NK-92 treated with Interleukin-12 subunit alpha and Interleukin-12 subunit beta, amount 100 ng/mL, for 24 hours (cell line): ENCODE measurements at places on chromosomes 16 and 17.

- peak; percentile 81 for DNase-seq
Measured at GRCh38 chr17:42744283-42744805, 496 bp downstream of the EZH1 start.

DNA sequence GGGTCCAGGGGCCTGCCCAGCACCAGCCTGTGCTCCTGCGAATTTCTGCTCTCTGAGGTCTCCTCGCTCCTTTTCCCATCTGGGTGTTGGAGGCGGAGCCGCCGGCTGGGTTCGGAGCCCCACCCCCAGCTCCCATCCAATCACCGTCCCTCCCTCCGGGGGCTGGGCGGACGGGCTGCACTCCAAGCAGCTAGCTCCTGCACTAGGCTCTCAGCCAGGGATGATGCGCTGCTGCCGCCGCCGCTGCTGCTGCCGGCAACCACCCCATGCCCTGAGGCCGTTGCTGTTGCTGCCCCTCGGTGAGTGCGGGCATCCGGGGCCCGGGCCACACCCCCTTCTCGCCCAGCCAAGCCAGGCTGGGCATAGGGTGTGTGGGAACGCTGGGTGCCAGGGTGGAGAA is at the start of gene NRN1L:
Gene NRN1L, plus strand, starts transcription at position 202 of the 400 bp plus-strand sequence. Its CDS starts 19 bp downstream, at position 221.
- DNase-seq: no peak

DNA sequence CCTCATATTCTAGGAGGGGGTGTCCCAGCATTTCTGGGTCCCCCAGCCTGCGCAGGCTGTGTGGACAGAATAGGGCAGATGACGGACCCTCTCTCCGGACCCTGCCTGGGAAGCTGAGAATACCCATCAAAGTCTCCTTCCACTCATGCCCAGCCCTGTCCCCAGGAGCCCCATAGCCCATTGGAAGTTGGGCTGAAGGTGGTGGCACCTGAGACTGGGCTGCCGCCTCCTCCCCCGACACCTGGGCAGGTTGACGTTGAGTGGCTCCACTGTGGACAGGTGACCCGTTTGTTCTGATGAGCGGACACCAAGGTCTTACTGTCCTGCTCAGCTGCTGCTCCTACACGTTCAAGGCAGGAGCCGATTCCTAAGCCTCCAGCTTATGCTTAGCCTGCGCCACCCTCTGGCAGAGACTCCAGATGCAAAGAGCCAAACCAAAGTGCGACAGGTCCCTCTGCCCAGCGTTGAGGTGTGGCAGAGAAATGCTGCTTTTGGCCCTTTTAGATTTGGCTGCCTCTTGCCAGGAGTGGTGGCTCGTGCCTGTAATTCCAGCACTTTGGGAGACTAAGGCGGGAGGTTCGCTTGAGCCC is 11.6 kb downstream of the STH start:
- DNase-seq: no peak

- no peak for DNase-seq
Measured at GRCh38 chr17:11121341-11121985, 119.5 kb upstream of the SHISA6 start.

DNA sequence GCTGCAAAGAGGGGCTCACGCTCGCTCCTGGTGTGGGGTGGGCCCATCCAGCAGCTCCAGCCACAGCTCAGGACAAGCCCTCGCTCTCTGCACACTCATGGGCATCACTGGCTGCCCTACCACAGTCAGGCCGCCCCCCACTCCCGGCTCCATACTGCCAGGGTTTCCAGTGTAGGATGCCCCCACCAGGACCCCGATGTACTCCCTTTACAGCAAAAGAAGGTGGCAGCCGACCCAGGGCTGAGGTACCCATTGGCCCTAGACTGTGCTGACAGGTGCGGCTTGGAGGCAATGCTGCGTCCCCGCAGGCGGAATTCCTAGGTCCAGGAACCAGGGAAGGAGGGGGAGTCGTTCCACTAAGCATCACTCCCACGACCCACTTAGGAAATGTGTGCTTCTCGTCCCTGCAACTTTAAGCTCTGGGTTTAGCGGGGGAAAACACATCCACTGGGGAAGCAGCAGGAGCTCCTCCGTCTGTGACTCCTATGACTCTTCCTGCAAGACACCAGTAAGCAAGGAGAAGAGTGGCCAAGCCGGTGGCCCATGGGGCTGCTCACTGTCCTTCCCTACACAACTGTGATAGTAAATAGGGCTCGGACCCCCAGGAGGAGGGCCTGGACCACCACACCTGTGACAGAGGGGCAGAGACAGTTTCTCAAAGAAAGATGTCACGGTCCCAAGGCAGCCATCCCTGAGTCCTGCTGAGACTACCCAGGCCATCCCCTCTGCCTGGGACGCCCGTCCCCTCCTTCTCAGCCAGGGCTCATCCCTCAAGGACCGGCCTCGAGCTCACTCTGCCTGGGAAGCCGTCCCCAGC is 13.1 kb downstream of the CORO7 start:
- DNase-seq: no peak

DNA sequence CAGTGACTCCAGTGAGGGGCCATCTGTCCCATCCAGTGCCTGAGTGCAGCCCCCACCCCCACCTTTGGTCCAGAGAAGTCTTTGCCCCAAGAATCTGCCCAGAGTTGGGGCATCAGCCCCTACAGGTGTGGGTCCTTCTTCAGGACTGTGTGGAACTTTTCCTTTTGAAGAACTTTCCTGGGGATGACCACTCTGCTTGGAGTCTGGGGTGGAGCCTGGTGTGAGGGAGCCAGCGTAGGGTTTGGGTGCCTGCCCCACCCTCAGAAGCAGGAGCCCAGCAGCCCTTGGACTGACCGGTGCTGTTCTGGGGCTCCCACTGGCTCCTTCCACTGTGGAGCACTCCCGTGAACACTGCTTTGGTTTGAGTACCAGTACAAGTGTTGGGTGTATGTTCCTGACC is 19.3 kb downstream of the MPRIP start:
- no peak for DNase-seq

GRCh38 chr16:1137604-1138003 is 15.3 kb upstream of the CACNA1H start:
- no peak for DNase-seq

DNA sequence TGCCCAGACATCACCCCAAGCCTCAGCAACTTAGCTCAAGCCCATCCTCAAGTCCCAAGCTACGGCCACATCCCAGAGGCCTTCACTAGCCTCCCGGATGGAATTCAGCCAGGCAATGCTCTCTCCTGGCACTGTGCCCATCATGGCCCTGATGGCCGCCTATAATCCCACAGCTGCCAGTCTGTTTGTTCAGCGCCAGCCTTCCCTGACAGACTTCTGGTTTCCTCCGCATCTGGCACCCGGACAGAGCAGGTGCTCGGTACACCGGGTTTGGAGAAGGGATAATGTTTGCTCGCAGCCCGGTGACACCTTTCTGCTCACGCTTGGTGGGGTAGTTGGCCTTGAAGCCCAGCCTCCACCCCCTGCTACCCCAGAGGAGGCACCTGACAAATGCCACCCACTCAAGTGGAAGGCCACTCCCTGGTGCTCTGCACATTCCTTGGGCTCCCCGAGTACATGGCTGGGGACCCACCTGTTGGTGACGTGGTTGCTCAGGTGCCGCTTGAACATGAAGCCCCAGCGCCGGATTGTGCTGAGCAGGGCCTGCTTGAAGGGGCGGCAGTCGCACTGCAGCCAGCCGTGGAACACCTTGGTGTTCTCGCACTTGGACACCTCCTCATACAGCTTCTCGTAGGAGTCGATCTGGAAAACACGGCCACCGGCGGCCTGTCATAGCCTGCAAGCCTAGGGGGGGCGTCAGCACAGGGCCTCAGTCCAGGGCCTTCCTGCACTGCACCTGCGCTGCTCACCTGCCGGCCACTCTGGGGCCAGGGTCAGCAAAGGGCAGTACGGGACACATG is 47.1 kb downstream of the DNAH17 start:
- no peak for DNase-seq

- DNase-seq: no peak
Measured at GRCh38 chr16:67652578-67653127, 7.4 kb downstream of the ACD start.

- DNase-seq: no peak
Measured at GRCh38 chr17:80861892-80862291, 129.7 kb upstream of the CHMP6 start.

DNA sequence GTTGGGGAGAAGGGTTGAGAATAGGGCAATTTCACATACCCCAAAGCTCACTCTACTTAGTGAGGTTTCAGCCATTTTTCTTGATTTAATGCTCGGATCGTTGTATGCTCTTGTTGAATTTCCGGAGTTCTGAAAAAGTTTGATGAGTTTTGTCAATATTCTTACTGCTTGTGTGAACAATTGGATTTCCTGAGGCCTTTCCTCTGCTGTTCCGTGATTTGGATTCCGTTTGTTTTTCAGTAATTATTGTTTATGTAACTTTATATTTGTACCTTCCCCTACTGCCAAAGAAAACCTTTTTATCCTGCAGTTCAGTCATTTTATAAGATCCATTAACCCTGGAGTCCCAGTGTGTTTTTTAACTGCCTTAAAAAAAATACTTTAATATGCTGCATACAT is 62.9 kb downstream of the PHKB start:
- DNase-seq: no peak

DNA sequence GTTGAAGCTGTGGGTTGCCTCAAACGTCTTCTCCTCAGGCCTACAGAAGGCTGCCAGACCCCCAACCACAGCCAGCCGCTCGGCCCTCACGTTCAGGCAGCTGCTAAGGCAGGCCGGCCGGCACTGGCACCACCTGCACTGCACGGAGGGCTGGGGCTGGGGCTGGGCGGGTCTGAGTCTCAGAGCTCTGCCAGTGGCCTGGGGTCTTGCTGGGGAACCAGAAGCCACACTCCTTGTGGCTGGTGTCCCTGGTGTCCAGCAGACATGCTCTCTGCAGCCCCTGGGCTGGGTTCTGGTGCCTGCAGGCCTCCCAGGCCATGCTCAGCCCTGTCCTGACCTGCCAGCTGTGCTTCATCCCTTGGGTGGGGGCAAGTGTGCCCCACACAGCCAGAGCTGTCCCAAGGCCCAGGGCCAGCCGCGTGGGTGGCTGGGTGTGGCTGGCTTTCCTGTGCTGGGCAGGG is 42.0 kb downstream of the BAHCC1 start:
- no peak for DNase-seq

- DNase-seq: no peak
Measured at GRCh38 chr17:41107941-41108450, 2.8 kb downstream of the KRTAP4-9 start.

DNA sequence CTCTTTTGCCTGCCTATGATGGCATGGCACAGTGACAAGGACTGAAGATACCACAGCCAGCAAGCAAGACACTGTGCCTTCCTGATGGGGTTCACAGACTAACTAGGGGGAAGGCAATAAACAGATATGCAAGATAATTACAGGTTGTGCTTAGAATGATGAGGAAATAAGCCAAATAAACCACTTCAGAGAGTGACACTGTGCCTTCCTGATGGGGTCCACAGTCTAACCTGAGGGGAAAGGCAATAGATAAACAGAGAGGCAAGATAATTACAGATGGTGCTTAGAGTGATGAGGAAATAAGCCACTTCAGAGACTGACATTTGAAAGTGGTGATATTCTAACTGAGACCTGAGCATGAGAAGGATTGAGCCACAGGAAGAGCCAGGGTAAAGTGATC is 84.2 kb downstream of the HS3ST2 start:
- no peak for DNase-seq
